Esophagus muscularis mucosa (tissue), 4 donors: ENCODE measurements at places on chromosomes 11 and 22. TPM values are rescaled to one million over a fixed set of nuclear protein-coding genes. Genes with fewer than 3 reads are reported as not detected.

OR51B2 gene
- not detected for total RNA-seq

KRTAP5-11 gene
- total RNA-seq, result not detected

GRCh38 chr11:34343153-34343552, 14.7 kb downstream of the ABTB2 start:
- H3K27me3 ChIP-seq, result no peaks in the 10 kb centered on the region
- no peaks in the 10 kb centered on the region for H3K36me3 ChIP-seq
- no peak for DNase-seq
- H3K4me3 ChIP-seq, result no peak overlapping the region
- peak overlapping the region; percentile 69 for H3K27ac ChIP-seq
- H3K4me1 ChIP-seq, result peaks cover 49% of the 10 kb centered on the region

GRCh38 chr22:27318516-27318915, 483.0 kb downstream of the MN1 start:
- no peaks in the 10 kb centered on the region for H3K36me3 ChIP-seq
- no peak overlapping the region for H3K4me3 ChIP-seq
- no peaks in the 10 kb centered on the region for H3K4me1 ChIP-seq
- H3K27ac ChIP-seq, result no peak overlapping the region
- H3K27me3 ChIP-seq, result peaks cover 3% of the 10 kb centered on the region

DNA sequence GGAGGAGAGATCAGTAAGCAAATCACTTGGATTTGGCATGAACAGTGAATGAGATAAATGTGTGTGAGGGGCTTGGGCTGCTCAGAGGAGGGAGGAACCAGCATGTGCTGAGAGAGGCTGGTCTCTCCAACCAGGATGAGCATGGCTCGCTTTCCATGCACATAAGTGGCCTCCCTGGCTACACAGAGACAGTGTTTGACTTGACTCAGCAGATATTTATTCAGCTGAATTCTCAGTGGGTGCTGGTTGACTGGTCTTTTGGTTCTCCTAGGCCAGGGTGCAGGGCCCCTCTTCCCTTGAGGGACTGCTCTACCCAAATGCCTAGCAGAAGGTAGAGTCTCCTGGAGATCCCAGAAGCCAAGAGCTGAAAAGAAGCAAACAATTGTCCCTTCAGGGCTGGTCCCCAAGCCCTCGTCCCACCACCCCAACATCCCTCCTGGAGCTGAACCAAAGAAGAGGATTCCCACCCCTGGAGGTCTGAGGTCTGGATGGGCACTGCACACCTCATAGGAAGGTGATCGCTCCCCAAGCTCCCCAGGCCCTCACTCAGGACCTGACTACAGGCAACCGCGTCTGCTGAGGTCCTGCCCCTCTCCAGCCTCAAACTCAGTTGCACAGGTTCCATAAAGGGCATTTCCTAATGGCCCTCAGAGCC, 3.3 kb upstream of the TRIM29 start:
- H3K4me1 ChIP-seq, result no peaks in the 10 kb centered on the region
- peak; percentile 89 for DNase-seq
- no peak overlapping the region for H3K4me3 ChIP-seq
- no peak overlapping the region for H3K27ac ChIP-seq
- H3K27me3 ChIP-seq, result peaks cover 70% of the 10 kb centered on the region

DNA sequence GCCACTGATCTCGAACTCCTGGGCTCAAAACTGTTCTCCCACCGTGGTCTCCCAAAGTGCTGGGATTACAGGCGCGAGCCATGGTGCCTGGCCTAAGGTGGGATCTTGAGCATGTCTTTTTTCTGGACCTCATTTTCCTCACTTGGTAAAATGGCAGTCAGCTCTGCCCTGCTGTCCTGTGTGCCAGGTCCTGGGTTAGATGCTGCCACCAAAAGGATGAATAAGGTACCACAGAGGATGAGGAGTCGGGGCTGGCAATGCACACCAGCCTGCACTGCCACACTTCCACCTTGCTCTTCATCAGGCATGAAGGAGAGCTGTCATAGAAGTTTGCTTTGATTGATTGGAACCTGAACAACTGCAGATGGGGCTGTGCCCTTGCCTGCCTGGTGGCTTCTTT, 32.3 kb downstream of the ACO2 start:
- H3K36me3 ChIP-seq, result peaks cover 55% of the 10 kb centered on the region
- peak overlapping the region; percentile 28 for H3K27ac ChIP-seq
- H3K27me3 ChIP-seq, result no peaks in the 10 kb centered on the region
- DNase-seq, result no peak
- no peak overlapping the region for H3K4me3 ChIP-seq

DNA sequence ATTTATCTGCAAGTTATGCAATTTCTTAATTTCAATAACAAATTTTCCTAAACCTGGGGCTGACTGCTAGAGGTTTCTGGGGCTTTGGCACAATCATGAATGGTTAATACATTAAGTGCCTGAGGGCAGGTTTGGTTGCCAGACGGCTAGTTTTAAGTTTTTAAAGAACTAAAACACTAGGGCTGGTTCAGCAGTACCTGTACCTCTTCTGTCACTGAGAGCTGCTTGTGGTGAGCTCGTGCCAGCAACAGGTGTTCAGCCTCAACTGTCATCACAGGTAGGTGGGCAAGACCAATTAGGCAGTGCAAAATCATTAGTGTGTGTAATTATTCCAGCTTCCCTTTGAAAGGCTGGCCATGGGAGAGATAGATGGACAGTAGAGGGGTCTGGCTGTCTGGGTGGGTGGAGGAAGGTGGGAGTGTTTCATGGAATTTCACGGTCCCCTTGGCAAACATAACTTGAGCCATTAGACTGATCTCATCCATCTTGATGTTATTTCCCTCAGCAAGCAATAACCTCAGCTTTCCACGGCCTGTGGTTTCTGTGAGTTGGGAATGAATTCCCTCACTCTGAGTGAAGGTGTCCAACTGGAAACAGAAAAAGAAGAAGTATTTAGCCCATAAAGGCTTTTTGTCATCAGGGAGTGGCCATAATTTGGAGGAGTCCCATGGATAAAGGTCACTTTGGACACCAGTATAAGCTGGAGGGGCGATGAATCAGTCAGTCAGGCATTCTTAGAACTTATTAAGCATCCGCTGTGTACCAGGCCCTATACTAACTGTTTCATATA, 114.8 kb downstream of the SNX19 start:
- H3K27ac ChIP-seq, result no peak overlapping the region
- H3K27me3 ChIP-seq, result no peaks in the 10 kb centered on the region
- no peak overlapping the region for H3K4me3 ChIP-seq
- DNase-seq, result peak; percentile 55
- H3K4me1 ChIP-seq, result no peaks in the 10 kb centered on the region
- no peaks in the 10 kb centered on the region for H3K36me3 ChIP-seq
